ENCODE measurements at places on chromosomes 3 and 15.
A peak's percentile ranks its signal among the peaks of the same experiment; 100 is the strongest.

DNA sequence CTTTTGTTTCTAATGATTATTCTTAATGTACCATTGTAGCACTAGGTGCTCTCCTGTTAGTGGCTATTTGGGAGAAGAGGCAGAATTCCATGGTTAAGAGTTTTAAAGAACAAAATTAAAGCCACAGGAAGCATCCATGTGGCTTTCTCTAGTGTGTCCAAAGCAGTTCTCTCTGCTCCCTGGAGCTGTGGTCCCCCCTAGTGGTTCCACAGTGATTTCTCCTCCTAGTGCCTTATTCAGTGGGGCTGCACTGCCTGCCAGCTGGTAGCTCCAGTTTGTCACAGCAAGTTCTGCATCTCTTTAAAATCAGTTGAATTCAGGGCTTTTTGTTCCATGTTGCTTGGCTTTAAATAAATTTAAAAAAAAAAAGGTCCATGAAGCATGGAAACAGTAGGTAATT lies 39.6 kb upstream of the FAM98B start:
- no peaks in the 10 kb centered on the region for H3K4me1 ChIP-seq
- H3K27ac ChIP-seq = no peak overlapping the region
- no peak overlapping the region for H3K4me3 ChIP-seq
- H3K36me3 ChIP-seq = no peaks in the 10 kb centered on the region
- no peaks in the 10 kb centered on the region for H3K27me3 ChIP-seq

GRCh38 chr15:38528294-38528693 lies 36.3 kb downstream of the RASGRP1 start:
- H3K27me3 ChIP-seq = no peaks in the 10 kb centered on the region
- H3K27ac ChIP-seq = no peak overlapping the region
- H3K4me1 ChIP-seq = no peaks in the 10 kb centered on the region
- no peaks in the 10 kb centered on the region for H3K36me3 ChIP-seq
- DNase-seq = no peak

- DNase-seq = no peak
- no peaks in the 10 kb centered on the region for H3K27me3 ChIP-seq
- no peaks in the 10 kb centered on the region for H3K36me3 ChIP-seq
- no peaks in the 10 kb centered on the region for H3K4me1 ChIP-seq
Observed at GRCh38 chr3:62065985-62066693, 307.2 kb downstream of the FEZF2 start.

DNA sequence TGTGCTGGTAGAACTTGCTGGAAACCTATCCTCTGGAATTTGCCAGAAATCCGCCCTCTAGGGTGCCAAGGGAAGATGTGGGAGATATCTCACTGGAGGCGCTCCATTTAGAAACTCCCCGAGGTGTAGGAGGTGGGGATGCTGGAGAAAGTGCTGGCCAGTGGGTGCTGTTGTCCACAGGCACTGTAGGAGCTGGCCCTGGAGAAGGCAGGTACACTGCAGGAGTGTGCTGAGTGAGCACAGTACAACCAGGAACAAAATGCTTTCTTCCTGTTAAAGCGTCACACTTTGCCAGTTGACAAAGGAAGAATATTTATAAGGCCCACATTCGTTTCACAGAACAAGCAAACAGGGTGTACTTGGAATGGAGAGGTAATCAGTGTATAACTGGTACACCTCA lies 119.9 kb downstream of the CACNA1D start:
- no peak for DNase-seq
- H3K4me1 ChIP-seq = no peaks in the 10 kb centered on the region

DNA sequence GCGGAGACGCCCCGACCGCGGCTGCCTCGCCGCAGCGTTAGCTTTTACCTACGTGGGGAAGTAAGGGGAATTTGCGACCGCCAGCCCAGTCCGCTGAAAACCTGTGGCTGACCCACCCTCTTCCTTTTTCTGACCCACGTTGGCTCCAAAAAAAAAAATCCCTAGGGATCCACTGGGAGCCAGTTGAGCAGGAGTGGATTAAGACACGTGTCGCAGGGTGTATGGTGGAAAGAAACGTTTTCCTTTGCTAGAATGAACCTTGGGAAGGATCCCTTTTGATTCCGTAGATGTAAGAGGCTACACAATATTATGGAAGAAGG lies 575 bp upstream of the PCYT1A start:
- H3K4me1 ChIP-seq = peaks cover 41% of the 10 kb centered on the region
- peak overlapping the region; percentile 80 for H3K4me3 ChIP-seq
- no peak for DNase-seq
- H3K27me3 ChIP-seq = no peaks in the 10 kb centered on the region
- no peaks in the 10 kb centered on the region for H3K36me3 ChIP-seq

DNA sequence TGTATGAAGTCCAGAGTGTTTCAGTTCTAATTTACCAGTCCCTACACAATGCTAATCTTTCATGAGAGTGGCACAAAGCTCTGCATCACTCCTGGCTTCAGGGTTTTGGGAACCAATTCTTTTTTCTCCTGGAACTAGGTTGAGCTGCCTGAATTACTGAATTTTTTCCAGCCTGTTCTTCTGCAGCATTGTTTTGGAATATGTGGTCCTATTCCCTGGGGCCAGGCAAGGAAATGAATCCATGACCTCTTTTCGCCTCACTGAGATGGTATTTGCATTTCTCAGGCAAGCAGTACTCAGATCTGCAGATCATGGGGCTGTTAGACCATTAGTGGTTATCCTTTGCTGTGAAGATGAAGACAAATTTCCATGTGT lies 25.6 kb upstream of the GPR171 start:
- H3K4me1 ChIP-seq = no peaks in the 10 kb centered on the region
- peak overlapping the region; percentile 62 for H3K27ac ChIP-seq
- DNase-seq = peak; percentile 48
- H3K4me3 ChIP-seq = no peak overlapping the region

DNA sequence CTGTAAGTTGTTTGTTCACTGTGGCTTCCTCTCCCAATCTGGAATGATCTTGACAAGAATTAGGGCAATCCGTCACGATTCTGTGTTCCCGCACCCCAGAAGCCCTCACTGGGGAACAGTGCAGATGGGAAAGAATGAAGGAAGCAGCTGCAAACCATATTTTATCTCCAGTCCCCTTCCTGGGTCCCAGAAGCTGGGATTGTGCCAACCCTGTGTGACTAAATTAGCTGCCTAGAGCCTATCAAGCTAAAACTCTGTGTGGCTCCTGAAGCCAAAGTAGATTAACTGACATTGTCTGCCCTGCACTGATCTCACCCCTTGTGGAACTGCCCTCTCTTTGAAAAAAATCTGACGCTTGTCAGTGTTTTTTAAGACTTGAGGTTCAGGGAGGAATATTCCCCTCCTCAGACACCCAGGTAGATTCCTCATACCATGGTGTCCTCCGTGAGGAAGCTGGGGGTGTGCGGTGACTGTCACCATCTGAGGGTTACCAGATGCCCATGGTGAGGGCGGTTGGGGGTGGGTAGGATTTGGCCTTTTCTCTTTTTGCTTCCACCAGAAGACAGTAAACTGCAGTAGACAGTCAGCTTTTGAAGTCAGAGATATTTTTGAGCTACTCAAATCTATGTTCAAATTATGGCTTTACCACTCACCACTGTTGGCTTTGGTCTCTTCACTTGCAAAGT lies 358.3 kb upstream of the TPM1 start:
- no peaks in the 10 kb centered on the region for H3K27me3 ChIP-seq
- H3K4me3 ChIP-seq = no peak overlapping the region
- H3K36me3 ChIP-seq = no peaks in the 10 kb centered on the region

DNA sequence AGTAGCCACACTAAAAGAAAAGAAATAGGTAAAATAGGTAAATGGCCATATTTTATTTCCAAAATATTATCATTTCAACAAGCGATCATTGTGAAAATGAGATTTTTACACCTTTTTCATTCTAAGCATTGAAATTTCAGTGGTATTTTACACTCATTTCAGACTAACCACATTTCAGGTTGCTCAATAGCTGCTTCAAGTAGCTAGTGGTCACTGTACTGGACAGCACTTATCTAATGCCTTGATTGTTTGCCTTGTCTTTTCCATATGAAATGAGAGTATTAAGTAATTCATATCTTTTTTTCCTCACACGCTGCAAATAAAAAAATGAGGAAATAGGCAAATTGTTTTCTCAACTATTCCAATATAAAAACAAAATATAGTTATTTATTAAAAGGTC lies 332.8 kb downstream of the NLGN1 start:
- H3K27me3 ChIP-seq = no peaks in the 10 kb centered on the region
- no peak overlapping the region for H3K27ac ChIP-seq
- no peaks in the 10 kb centered on the region for H3K4me1 ChIP-seq
- no peaks in the 10 kb centered on the region for H3K36me3 ChIP-seq
- no peak overlapping the region for H3K4me3 ChIP-seq

- H3K36me3 ChIP-seq = no peaks in the 10 kb centered on the region
- peaks cover 43% of the 10 kb centered on the region for H3K4me1 ChIP-seq
- H3K27ac ChIP-seq = peak overlapping the region; percentile 70
- DNase-seq = peak; percentile 61
Observed at GRCh38 chr3:14793126-14793857, 25.5 kb upstream of the FGD5 start.

DNA sequence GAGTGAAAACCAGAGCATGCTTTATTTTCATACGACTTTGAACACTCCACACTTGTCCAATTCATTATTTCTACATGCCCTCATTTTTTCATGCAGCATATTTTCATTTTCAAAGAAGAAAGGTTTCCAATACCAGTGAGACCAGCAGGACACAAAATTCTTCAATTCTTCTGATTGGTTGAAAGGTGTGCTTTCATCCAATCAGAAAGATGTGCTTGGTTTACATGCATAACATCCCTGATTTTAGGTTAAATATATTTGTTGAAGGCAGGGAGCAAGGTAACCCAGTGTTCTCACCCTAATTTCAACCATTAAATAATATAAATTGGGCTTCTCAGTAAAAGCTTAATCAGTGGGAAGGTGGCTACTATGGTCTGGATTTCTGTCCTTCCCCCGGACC lies 47.5 kb upstream of the PPIB start:
- H3K4me1 ChIP-seq = no peaks in the 10 kb centered on the region
- peaks cover 31% of the 10 kb centered on the region for H3K36me3 ChIP-seq
- no peak for DNase-seq
- no peaks in the 10 kb centered on the region for H3K27me3 ChIP-seq
- H3K4me3 ChIP-seq = no peak overlapping the region

- no peaks in the 10 kb centered on the region for H3K4me1 ChIP-seq
- H3K4me3 ChIP-seq = no peak overlapping the region
- DNase-seq = no peak
- H3K36me3 ChIP-seq = no peaks in the 10 kb centered on the region
- H3K27me3 ChIP-seq = no peaks in the 10 kb centered on the region
Observed at GRCh38 chr3:156643729-156644389, 30.5 kb upstream of the TIPARP start.

GRCh38 chr15:38455092-38455491 lies 1.2 kb downstream of the FAM98B start:
- no peak for DNase-seq
- no peak overlapping the region for H3K27ac ChIP-seq
- no peaks in the 10 kb centered on the region for H3K36me3 ChIP-seq
- H3K4me3 ChIP-seq = peak overlapping the region; percentile 81
- H3K4me1 ChIP-seq = peaks cover 4% of the 10 kb centered on the region

GRCh38 chr15:72312605-72313447 lies 7.1 kb downstream of the CELF6 start:
- no peaks in the 10 kb centered on the region for H3K27me3 ChIP-seq
- no peaks in the 10 kb centered on the region for H3K36me3 ChIP-seq
- peak; percentile 54 for DNase-seq
- no peaks in the 10 kb centered on the region for H3K4me1 ChIP-seq
- no peak overlapping the region for H3K4me3 ChIP-seq
- no peak overlapping the region for H3K27ac ChIP-seq

DNA sequence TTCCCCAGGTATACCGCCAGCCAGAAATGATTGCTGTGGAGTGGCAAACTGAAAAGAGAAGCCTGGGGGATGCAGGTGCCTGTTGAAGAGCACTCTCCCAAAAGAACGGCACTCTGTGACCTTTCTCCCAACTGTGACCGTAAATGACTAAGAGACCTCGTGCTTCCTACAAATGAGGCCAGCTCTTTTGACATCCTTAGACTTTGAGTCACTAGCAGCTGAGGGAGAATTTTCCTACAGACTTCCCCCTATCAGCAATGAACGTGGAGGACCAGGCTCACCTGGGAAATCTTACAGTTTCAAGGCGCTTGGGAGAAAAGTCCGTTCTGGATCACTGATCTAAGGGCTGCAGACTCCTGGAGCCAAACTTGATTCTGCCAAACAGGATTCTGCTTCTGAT lies 8.6 kb downstream of the AQP9 start:
- H3K4me3 ChIP-seq = no peak overlapping the region
- no peaks in the 10 kb centered on the region for H3K36me3 ChIP-seq
- H3K27me3 ChIP-seq = no peaks in the 10 kb centered on the region

- H3K27ac ChIP-seq = no peak overlapping the region
- H3K36me3 ChIP-seq = no peaks in the 10 kb centered on the region
- no peak for DNase-seq
- peaks cover 64% of the 10 kb centered on the region for H3K27me3 ChIP-seq
- no peak overlapping the region for H3K4me3 ChIP-seq
- peaks cover 64% of the 10 kb centered on the region for H3K4me1 ChIP-seq
Observed at GRCh38 chr15:74133694-74134386, 3.5 kb downstream of the ISLR2 start.

- no peaks in the 10 kb centered on the region for H3K4me1 ChIP-seq
- DNase-seq = no peak
- H3K27me3 ChIP-seq = no peaks in the 10 kb centered on the region
- H3K27ac ChIP-seq = no peak overlapping the region
- no peak overlapping the region for H3K4me3 ChIP-seq
Observed at GRCh38 chr3:152938974-152939636, 104.2 kb downstream of the P2RY1 start.

- peaks cover 11% of the 10 kb centered on the region for H3K4me1 ChIP-seq
- DNase-seq = no peak
- no peaks in the 10 kb centered on the region for H3K36me3 ChIP-seq
- no peak overlapping the region for H3K27ac ChIP-seq
Observed at GRCh38 chr15:70791259-70791658, 27.9 kb upstream of the UACA start.

DNA sequence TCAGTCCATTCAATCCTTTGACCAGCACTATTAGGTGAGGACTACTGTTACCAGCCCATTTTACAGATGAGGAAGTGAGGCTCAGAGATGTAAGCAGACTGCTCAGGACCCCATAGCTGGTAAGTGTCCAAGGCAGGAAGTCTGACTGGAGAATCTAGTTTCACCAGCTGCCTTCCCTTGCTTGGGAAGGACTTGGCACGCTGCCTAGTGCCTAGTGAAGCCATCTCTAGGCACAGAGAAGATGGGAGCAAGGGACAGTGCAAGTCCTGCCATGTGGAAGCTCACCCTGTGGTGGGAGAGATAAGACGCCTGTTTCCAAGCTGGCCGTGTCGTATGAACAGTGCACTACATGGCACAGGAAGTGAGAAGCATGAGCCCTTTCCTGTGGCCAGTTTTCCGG lies 111.8 kb upstream of the TMC3 start:
- no peaks in the 10 kb centered on the region for H3K36me3 ChIP-seq
- H3K27ac ChIP-seq = no peak overlapping the region
- H3K4me3 ChIP-seq = no peak overlapping the region
- no peak for DNase-seq

DNA sequence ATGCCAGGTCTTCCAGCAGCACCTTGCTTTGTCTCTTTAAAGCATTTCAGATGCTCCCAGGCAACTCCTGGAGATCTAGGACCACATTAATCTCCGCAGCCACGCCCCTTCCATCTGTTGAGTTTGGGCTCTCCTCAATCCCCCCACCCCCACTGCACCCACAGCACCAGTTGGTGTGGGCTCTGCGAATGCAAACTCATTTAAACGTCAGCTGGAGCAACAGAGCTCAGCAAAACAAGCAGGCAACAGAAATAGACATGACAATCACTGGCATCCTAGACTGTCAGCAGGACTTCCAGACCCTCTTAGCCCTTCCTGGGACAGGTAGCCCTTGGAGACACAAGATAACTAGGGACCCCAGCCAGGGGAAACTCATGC lies 106.9 kb downstream of the LSM3 start:
- no peaks in the 10 kb centered on the region for H3K36me3 ChIP-seq
- H3K4me3 ChIP-seq = no peak overlapping the region
- H3K27ac ChIP-seq = no peak overlapping the region
- no peaks in the 10 kb centered on the region for H3K27me3 ChIP-seq
- H3K4me1 ChIP-seq = peaks cover 7% of the 10 kb centered on the region
- DNase-seq = no peak

Data from heart left ventricle (tissue), 16 donors.